ENCODE measurements at places on chromosomes 13 and 19. TPM values are rescaled to one million over a fixed set of nuclear protein-coding genes. Genes with fewer than 3 reads are reported as not detected.

CYP2F1 gene
- total RNA-seq: not detected

RNASEH2B gene
- 116 TPM for total RNA-seq

PPP1R13L gene
- 64.2 TPM for total RNA-seq

FAM83E gene
- not detected for total RNA-seq

ZSCAN4 gene
- total RNA-seq: 1.1 TPM

SIRT6 gene
- total RNA-seq: 11.9 TPM

RNF17 gene
- 0.83 TPM for total RNA-seq

MCEMP1 gene
- not detected for total RNA-seq

ZNF440 gene
- 13.4 TPM for total RNA-seq

SPATA13 gene
- total RNA-seq: 56.5 TPM

BIVM gene
- total RNA-seq: 25.3 TPM

CNN1 gene
- total RNA-seq: 10.2 TPM

ACP7 gene
- total RNA-seq: 0.22 TPM

ZNF471 gene
- total RNA-seq: 8.8 TPM

ITM2B gene
- total RNA-seq: 716 TPM

CEACAM20 gene
- not detected for total RNA-seq

MEF2B gene
- total RNA-seq: 0.67 TPM

LGI4 gene
- total RNA-seq: 8.4 TPM

DNAAF3 gene
- 5.1 TPM for total RNA-seq

CLDND2 gene
- not detected for total RNA-seq

ATP8A2 gene
- 0.25 TPM for total RNA-seq

CCDC61 gene
- 8.6 TPM for total RNA-seq

ADM5 gene
- total RNA-seq: 0.38 TPM

MUC16 gene
- 0.94 TPM for total RNA-seq

SLC6A16 gene
- total RNA-seq: 0.24 TPM

PDX1 gene
- not detected for total RNA-seq

LRRC4B gene
- 2.3 TPM for total RNA-seq

STOML3 gene
- not detected for total RNA-seq

NCR1 gene
- not detected for total RNA-seq

C5AR2 gene
- total RNA-seq: 0.81 TPM

APOC4 gene
- total RNA-seq: not detected

CD37 gene
- total RNA-seq: 9.7 TPM

TMEM238 gene
- 17.9 TPM for total RNA-seq

FFAR1 gene
- not detected for total RNA-seq

RNF225 gene
- not detected for total RNA-seq
